ENCODE measurements at places on chromosomes 5 and 9. TPM values are rescaled to one million over a fixed set of nuclear protein-coding genes. Genes with fewer than 3 reads are reported as not detected.
A peak's percentile ranks its signal among the peaks of the same experiment; 100 is the strongest.

DNA sequence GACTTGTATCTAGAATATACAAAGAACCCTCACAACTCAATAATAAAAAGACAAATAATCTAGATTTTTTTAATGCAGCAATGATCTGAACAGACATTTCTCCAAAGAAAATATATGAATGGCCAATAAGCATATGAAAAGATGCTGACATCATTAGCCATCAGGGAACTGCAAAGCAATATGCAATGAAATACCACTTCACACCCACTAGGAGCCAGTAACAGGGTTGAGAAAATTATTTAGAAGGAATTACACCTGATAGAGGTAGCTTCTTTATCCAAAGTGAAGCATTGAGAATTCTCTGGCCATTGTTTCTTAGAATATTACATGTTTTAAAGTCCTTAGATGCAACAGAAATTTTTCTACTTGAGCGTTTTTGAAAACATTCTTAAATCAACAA, 316.9 kb downstream of the KCNN2 start:
- DNase-seq: no peak

Gene MARCOL
- total RNA-seq: not detected

- no peak for DNase-seq
These were observed 159.1 kb upstream of the IRX2 start for GRCh38 chr5:2910401-2911175.

DNA sequence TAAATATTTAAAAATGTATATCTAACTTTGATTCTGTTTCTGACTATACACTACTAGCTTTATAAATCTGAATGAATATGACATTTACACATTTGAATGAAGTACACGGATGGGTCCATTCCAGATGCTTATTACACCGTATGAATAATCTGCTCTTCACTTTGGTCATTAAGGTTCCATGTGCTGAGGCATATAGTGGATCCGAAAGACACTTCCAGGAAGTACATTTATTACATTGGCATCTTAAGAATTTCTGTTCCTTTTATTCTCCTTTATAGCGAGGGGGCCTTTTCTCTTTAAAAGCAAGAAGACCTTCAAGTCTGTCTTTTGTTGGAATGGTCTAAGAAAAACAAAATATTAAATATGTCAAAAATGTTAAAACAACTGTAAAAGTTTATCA, 147.6 kb downstream of the AUH start:
- DNase-seq: no peak

GRCh38 chr5:173882632-173883031, 5.5 kb upstream of the CPEB4 start:
- DNase-seq: no peak

- DNase-seq: peak; percentile 71
These were observed 3.1 kb upstream of the GNPDA1 start for GRCh38 chr5:142015781-142016533.

- no peak for DNase-seq
These were observed 104.2 kb downstream of the TAF11L14 start for GRCh38 chr5:17738446-17738845.

Gene ARL10
- 2.0 TPM for total RNA-seq

GRCh38 chr9:123368023-123368422, 12.0 kb downstream of the CRB2 start:
- DNase-seq: no peak

Gene COX7C
- total RNA-seq: 536 TPM

DNA sequence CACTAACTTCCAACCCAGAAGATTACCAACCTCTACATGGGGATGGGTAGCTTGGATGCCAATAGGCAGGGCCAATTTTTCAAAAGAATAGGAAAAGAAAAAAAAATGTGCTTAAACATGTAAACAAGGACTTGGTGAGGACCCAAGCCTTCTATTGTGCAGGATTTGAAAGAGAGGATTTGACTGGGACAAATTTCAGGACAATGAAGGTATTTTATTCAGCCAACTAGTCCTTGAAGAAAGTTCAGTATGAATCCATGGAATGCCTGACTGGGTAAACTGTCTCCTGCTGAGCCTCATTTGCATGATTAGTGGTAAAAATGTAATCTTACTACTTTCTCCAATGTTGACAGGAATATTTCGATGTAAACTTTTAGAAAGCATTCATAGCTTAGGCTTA, 192.5 kb upstream of the RORB start:
- DNase-seq: no peak

DNA sequence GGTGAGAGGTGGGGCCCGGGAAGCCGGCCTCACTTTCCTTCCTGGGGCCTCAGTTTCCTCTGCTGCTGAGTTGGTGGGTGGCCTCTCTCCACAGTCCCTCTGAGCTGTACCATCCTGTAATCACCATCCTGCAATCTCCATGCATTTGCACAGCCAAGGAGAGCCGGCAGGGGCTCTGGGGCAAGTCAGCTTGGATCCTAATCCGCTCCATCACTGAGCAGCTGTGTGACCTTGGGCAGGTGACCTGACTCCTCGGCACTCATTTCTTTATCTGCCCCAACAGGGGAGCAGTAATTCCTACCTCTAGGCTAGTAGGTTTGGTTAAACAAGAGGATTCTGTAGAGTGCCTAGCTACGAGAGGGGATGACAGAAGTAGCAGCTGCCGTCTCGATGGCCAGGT, 88.2 kb upstream of the ZNF618 start:
- no peak for DNase-seq

Gene AJM1
- total RNA-seq: 7.2 TPM

DNA sequence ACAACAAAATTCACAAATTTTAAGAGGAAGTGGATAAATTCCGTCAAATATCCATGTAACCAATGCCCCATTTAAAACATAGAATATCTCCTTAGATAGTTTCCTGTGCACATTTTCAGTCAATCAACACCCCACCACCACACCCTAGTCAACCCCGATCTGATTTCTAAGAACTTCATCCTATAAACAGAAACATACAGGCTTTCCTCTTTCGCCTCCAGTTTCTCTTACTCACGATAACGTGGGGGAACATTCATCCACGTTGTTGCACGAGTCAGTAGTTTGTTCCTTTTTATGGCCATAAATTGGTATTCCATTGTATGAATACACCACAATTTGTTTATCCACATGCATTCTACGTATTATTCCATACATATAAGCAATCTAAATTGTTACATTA, 35.6 kb upstream of the TRIO start:
- DNase-seq: peak; percentile 48

DNA sequence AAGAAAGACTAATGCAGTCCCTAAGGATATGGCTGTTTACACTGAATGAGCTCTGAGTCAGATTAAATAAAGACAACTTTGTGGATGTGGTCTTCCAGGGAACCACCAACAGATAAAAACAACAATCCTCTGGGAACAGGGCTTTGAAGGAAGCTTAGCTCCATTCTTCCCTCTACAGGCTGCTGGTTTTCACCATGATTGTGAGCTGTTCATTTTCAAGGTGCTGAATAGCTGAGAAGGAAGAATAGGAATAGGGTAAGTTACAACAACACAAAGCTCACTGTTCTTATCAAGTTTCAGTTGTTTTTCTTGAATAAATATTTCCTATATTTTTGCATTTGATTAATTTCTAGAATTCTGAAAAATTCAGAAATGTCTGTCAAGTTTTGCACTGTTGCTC, 25.9 kb upstream of the PTAR1 start:
- DNase-seq: no peak

Gene SH2D3C
- 0.49 TPM for total RNA-seq

DNA sequence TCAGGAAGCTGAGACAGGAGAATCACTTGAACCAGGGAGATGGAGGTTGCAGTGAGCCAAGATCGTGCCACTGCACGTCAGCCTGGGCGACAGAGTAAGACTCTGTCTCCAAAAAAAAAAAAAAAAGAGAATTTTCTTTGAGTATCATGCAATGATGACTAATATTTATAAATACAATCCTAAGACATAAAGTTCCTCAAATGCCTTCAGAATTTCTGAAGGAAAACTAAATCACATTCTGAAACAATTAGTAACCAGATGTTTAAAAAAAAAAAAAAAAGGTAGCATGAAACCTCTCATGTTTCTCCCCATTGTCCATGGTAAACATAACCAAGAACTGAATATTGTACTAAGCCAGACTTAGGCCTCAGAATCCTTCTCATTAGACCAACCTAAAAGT, 23.1 kb downstream of the MLLT3 start:
- no peak for DNase-seq

GRCh38 chr5:43401827-43402226, 10.4 kb downstream of the CCL28 start:
- no peak for DNase-seq

Gene PSIP1
- 30.4 TPM for total RNA-seq

DNA sequence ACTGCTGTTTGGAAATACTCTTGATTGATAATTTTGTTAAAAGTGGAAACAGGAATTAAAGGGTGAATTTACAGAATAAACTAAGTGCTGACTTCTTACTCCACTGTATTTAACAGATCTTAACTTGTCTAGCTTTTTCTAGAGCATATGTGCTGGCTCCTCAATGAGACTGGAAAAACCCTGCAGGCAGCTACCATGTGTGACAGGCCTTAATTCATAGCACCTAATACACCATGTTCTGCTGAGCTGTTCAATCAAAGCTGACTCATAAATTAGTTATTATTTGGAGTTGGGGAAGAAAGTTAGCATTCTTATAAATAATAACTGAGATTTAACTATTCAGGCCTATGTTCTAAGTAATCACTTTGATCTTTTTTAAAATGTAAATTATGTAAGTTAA, 29.4 kb downstream of the CTNNAL1 start:
- no peak for DNase-seq

DNA sequence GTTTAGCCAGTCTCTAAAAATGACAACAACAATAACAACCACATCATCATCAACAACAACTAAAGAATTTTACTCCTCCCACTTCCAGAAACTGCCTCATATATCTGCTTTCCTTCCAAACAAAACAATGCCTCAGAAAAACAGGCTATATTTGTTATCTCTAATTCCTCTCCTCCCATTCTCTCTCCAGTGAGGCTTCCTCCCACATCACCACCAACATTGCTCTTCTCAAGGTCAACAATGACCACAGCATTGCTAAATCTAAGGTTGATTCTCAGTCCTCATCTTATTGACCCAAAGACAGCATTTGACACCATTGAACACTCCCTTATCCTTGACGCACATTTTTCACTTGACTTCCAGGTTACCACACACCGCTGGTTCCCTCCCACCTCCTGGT, 38.1 kb upstream of the PRUNE2 start:
- no peak for DNase-seq

DNA sequence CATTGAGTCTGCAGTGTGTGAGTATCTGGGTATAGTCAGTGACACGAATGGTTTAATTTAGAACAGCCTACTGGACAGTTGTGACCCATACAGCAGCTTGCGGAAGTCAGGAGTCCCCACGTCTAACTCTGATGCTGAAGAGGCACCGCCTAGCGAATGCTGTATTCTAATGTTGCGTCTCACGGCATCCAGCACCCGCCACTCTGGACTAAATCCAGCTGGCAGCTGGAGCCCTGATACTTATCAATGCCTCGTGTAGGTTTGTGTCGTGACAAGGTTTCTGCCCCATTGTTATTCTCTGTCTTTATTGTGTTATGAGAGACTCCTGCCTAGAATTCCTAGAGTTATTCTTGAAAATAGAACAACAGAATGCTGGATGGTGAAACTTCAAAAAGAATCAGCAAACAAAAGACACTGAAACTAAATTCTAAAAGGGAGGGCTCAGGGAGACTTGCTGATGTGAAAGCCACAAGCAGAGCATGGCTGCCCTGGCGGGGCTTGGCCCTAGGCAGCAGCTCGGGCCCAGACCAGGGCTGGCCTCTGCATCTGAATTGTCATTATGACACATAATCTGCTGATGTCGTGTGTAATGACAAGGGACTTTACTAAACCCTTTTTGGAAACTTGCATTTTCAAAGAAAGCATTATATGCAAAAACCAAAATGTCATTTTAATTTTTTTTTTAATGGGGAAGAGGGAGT, 123.5 kb upstream of the ICE1 start:
- no peak for DNase-seq

- no peak for DNase-seq
These were observed 237.1 kb downstream of the RFX3 start for GRCh38 chr9:3288686-3289085.

Gene ACOT12
- total RNA-seq: 0.74 TPM

Gene MIER3
- total RNA-seq: 29.7 TPM

Gene RFX3
- 5.7 TPM for total RNA-seq

DNA sequence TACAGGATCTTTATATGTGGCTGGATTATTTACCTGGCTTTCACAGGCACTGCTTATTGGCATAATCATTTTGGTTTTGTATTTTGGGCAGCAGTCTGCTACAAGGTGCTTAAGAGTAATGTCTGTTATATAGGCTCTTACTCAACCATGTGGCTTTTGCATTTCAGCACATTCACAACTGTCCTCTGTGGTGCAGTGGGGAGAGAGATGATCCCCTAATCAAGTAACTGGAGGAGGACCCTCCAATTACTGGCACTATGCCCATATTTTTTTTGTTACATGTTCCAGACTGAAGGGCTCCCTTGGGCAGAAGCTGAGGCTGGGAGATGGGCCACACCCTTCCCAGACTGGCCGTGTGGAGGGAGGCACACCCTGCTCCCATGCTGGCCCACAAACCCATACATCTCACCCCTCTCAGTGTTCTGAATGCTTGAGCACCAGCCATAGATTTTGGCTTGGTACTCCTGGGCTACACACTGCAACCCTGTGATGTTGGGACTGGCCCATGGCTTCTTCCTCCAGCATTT, 173.5 kb downstream of the FAM174A start:
- no peak for DNase-seq

- no peak for DNase-seq
These were observed 45.0 kb downstream of the CRB2 start for GRCh38 chr9:123400926-123401503.

GRCh38 chr5:68456756-68457217, 241.2 kb downstream of the PIK3R1 start:
- peak; percentile 7 for DNase-seq

- DNase-seq: no peak
These were observed 43.6 kb downstream of the SEMA5A start for GRCh38 chr5:9502050-9502834.

DNA sequence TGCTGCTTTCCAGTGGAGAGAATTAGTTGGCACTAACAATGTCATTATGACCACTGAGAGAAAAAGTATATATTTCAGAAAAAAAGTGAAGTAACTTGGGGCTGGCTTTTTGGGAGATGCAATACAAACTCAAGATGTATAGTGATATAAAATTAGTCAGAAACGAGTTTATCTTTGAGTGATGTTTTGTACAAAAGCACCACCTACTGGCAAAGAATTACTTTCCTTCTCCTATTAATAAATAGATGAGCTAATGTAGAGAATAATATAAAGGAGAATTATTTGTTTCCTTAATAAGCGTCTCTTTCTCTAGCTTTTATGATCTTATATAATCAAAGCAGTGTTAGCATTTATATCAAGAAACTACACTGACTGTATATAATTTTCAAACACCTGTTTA, 158.8 kb downstream of the MEF2C start:
- no peak for DNase-seq

Gene BTNL3
- not detected for total RNA-seq

- DNase-seq: no peak
These were observed 970.2 kb upstream of the TYRP1 start for GRCh38 chr9:11722957-11723356.

Gene ZNF883
- not detected for total RNA-seq

DNA sequence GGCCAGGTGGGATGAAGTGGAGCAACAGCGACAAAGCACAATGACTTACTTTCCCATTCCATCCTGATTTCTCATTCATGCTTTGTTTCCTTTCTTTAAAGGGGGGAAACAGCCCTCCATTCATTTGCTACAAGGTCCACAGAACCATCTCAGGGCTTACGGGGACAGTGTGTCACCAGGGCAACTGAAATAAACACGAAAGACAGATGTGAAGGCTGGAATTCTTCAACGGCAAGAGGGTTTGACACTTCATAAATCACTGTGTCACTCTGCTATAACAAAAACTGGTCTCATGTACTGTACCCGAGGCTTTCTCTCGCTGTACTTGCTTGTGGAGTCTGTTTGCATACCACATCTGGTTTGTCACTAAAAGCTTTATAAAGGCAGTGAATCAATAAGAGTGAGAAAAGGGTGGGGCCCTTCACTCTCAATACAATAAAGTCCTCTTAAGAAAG, 150.8 kb downstream of the EFNA5 start:
- DNase-seq: no peak
